Stimulated activated CD4-positive, alpha-beta T cell treated with anti-CD3 and anti-CD28 coated beads, Interleukin-12 subunit alpha, Interleukin-12 subunit beta, amount 100 ng/mL, for 48 hours (primary cell): ENCODE measurements at places on chromosomes 2 and 18.
A peak's percentile ranks its signal among the peaks of the same experiment; 100 is the strongest.

GRCh38 chr2:218260742-218261422 is at the start of gene GPBAR1:
Gene GPBAR1, plus strand, starts transcription at chr2:218261015. Its CDS starts 1,710 bp downstream, at chr2:218262725.
- DNase-seq = no peak

DNA sequence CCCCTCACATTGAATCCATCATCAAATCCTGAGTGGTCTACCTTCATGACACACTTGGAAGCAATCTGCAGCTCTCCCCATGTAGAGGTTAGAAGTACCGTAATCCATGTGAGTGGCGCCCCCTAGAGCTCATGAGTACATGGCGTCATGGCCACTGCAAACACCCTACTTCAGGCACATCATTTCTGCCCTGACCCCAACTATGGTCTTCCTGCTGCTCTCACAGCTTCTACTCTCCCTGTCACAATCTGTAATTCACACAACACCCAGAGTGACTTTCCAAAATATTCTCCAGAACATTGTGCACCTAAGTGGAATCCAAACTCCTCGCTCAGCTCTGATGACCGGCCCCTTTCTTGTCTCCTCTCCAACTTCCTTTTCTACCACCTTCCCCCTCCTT is 141.9 kb downstream of the ANKRD44 start:
- DNase-seq = peak; percentile 72

DNA sequence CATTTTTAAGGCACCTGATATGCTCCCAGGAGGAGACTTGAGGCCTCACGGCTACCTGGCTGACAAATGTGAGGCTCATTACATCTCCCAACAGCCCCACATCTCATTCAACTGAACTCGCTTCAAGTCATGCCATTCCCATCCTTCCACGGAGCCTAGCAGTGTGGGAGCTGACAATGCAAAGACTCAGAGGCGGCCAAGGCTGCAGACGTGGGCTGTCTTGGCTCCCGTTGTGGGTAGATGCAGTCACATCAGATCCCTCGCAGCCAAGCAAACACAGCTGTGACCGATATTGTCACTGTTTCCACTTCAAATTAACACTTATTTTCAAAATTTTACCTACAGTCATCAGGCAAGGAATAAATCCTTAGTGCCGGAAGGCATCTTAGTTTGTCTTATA is 64.0 kb upstream of the TRIB2 start:
- DNase-seq = no peak

DNA sequence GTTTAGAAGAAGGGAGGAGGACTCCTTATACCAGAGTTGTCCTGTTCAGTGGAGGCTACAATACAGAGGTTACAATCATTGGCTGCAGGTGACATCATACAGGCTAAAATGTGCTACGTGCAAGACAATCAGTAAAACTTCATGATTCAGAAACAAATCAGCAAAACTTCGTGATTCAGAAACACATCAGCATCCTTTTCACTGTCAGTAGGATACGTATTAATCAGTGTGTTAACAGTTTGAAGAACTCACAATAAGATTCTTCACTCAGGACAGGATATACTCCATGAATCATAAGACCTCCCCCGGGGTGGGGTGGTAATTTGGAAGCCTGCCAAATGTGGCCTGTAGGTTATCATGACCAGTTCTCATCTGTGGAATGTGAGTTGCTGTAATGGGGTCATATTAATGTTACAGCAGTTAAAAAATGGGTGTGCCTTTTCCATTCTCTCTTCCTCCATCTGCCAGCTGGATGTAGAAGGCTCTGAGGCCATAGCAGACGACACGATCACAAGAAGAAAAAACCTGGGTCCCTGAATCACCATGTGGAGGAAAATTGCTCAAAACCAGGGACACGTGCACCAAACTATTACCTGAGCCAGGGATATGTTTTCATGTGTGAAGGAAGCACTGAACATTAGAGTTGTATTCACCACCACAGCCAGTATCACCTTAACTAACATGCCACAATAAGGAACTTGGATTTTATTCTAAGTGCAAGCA is 134.8 kb upstream of the CREB1 start:
- DNase-seq = peak; percentile 72

DNA sequence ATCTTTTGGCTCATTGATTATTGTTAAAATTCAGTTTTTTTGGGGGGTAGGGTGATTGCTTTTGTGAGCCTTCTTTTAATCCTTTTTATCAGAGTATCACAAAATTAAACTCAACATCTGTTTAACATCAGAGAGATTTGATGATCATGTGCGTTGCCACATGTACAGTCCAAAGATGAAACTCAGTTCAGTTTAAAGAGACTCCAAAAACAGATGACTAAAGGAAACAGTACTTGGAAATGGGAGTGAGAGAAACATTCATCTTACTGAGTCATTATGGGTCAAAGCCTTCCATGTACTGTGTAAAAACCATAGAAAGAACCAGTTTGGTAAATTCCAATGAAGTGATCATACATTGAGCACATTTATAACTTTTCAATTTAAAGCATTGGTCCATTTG is 53.0 kb downstream of the LYPD6 start:
- DNase-seq = no peak
